ENCODE measurements at places on chromosomes 2 and 18.

DNA sequence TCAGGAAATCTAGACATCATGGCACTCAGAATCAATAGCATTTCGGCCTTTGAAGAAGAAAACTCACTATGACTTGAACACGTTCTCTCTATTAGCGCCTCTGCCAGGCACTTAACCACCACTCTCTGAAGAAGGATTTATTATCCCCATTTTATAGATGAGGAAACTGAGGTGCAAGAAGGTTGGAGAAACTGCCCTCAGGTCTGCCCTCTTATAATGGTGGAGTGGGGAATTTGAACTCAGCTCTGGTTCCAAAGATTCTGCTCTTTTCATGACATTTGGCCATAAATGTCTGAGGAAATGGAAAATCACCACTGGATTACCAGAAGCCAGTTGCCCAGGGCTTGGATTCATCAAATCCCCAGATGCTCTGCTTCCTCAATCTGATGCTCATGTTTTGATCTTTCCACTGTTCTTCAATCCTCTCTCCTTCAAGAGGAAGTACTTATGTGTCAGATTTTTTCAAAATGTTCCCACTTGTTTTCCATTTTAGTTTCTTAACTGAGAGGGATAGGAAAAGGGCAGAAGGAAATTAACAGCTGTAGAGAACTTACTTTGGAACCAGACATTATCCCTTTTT, 68.1 kb downstream of the ANTXR1 start:
- no peak for DNase-seq

GRCh38 chr2:225317186-225317585, 82.3 kb upstream of the NYAP2 start:
- no peak for DNase-seq

DNA sequence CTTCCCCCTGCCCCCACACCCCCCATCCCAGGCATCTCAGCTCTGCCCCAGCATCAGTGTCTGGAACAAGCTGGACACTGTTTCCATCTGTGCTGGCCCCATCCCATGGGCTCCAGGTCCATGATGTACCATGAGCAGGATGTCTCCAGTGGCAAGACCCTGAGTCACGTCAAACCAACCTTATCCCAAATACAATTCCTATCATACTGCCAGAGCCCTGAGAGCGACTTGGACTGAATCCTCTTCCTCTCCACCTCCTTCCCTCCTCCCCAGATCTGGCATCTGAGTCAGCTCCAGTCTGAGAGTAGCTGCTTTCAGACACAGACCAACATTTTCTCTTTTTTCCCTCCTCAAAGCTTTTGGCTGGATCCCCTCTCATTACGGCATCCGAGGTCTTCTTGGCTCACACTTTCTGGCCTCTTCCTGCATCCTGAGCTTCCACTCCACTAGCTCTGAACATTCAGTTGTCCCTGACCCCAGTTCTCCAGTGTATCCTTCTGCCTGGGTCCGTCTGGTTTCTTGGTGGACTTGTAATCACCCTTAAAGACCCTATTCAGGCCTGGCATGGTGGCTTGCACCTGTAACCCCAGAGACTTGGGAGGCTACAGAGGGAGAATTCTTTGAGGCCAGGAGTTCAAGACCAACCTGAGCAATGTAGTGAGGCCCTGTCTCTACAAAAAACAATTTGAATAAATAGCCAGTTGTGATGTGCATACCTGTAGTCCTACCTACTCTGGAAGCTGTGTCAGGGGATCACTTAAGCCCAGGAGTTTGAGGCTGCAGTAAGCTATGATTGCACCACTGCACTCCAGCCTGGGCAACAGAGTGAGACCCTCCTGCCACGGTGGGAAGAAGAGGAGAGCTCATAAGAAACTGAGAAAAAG, 68.3 kb downstream of the ACKR3 start:
- DNase-seq: no peak

GRCh38 chr2:200781616-200782015, 30.1 kb upstream of the BZW1 start:
- DNase-seq: no peak

GRCh38 chr2:41791523-41791922, 256.3 kb upstream of the PKDCC start:
- no peak for DNase-seq

DNA sequence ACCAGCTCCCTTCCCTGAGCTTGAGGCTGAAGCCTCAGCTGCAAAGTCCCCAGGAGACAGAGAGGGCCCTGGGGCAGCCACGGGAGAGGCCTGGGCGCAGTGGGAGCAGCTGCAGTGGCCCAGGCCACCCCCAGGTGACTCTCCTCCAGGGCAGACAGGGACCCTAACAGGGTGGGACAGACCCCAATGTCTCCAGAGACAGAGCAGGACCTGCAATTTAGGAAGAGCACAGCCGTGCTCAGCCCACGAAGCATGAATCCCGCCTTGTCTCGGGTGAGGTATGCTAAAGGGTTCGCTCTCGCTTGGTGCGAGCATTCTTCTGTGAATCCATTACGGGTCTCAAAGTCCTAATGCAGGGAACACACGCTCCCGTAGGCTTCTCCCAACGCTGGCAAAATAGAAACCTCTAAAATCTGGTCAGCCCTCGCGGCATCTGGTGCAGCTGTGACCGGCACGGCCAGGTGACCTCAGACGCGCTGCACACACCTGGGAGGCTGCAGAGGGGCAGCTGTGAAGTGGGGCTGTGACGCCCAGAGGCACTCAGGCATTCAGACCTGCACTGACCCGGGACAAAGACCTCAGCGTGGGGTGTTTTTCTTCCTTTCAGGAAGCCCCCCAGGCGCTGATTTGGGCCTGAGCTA, 12.6 kb downstream of the MBP start:
- DNase-seq: no peak

GRCh38 chr2:68290901-68291300, 28.8 kb downstream of the CNRIP1 start:
- DNase-seq: no peak

- DNase-seq: no peak
Measured at GRCh38 chr2:6990871-6991270, 73.7 kb downstream of the RNF144A start.

DNA sequence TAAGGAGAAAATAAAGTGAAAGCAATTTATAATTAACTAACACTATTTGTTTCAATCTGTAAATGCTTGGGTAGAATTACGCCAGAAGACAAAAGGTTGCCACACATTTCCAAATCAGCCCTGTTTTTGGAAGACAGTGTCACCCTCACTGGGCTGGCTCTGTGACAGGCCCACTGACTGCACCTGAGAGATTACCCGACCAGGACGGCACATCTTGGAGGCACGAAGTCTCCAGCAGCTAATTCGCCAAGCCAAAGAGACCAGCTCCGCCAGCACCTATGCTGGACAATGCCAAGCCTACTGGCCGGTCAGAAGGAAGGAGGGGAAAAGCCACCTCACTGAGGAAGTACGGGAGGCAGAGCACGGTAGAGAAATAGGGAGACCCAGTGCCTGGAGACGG, 61.9 kb downstream of the CYB5A start:
- DNase-seq: no peak

- DNase-seq: no peak
Measured at GRCh38 chr2:144502369-144502768, 17.6 kb downstream of the ZEB2 start.

- no peak for DNase-seq
Measured at GRCh38 chr18:28350821-28351220, 173.9 kb upstream of the CDH2 start.

GRCh38 chr2:144632809-144633208, 112.9 kb upstream of the ZEB2 start:
- DNase-seq: no peak

GRCh38 chr2:157254041-157254440, 3.5 kb upstream of the GALNT5 start:
- DNase-seq: no peak

DNA sequence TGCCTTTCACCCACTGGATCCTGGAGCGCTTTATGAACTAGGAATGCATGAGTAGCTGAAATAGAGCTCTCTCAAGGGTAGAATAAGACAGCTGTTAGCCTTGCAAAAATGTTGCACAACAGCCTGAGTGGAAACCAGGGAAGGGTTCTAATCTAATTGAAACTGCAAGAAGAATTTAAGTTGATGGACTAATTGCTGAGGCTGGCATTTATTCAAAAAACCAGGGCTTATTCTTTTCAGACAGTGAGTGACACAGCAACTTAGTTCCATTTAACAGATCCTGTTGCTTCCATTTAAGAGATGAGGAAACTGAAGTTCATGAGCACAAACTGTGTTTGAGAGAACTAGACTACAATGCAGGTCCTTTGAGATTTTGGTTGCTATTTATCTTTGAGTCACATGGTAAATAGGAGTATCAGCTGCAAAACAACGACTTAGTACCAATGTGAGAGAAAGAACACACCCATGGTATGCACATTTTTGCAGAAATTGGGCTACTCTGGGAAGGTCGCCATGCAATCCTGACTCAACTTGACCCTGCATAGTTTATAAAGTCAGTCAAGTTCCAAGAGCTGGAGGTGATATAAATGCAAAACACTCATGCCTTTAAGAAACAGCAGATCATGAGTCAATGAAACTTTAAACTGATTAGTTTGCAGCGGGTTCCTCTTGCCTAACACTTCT, 76.4 kb upstream of the PARD3B start:
- no peak for DNase-seq

GRCh38 chr18:39667905-39668304, 2102.3 kb upstream of the CELF4 start:
- no peak for DNase-seq

GRCh38 chr2:30410217-30410616, 36.8 kb upstream of the LCLAT1 start:
- no peak for DNase-seq

GRCh38 chr2:26148501-26148900, 24.4 kb upstream of the GAREM2 start:
- no peak for DNase-seq

- no peak for DNase-seq
Measured at GRCh38 chr2:172535119-172535518, 20.8 kb upstream of the PDK1 start.

DNA sequence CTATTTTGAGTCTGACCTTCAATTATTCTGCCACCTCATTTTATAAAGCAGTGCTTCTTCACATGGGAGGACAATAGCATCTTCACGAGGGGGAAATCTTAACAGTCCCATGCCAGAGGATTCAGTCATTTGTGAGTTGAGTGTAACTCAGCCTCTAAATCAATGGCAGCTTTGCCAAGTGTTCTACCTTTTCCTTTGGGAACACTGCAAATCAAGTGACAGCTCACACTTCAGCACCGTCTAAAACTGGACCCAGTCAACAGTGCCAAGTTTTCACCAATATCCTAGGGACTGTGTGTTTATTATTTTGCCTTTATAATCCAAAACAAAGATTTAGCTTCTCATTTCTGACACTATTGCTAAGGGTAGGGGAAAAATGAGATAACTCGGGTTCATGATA, 133.6 kb downstream of the FIGN start:
- no peak for DNase-seq

DNA sequence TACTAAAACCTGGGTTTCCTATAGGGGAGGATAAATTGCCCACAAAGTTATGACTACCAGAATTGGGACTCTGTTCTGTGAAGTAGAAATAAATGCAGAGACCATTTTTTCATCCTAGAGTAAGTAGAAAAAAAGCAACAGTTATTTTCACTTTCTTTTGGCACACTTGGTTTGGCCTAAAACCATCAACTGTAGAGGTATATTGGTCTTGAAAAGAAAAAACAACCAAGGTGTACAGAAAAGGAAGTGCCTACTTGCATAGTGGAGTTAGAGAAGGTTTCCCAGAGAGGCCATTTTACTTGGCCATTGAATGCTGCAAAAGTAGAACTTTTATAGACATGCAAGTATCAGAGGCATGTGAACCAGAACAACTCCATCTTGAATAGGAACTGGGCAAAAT, 89.4 kb upstream of the TACR1 start:
- DNase-seq: no peak

DNA sequence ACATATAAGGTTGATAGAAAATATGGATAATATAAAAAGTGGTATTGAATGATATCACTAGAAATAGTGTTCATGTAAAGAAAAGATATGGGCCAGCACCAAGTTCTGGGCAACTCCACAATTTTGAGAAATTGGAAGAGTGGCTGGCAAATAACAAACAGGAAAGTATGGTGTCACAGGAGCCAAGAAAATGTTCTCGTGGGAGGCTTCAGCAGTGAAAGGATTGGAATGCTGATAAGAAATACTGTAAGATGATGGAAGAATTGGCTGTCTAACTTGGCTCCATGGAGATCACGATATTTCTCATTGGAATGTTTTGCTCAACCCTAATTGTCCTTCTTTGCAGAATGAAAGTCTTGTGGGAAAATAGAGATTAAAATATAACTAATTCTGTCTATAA, 856.8 kb downstream of the DPP10 start:
- no peak for DNase-seq

GRCh38 chr2:45452866-45453265, 158.2 kb downstream of the SRBD1 start:
- no peak for DNase-seq

DNA sequence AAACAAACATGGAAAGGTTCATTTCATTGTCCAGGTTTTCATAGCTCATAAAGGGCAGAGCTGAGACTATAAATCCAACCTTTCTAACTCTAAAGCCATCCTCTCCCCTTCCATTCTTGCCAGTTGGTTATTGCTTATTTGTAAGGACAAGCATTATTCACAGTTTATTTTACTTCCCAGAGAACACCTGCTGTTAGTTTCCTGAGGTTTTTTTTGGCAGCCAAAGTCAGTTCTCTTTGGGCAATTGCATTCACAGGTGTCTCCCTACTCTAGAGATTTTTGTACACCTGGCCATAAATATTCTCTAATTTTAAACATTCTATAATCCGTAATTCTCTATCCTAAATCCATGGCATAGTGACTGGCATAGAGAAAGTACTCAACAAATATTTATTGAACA, 87.3 kb upstream of the SPHKAP start:
- no peak for DNase-seq

- DNase-seq: no peak
Measured at GRCh38 chr2:237558961-237559641, 7.3 kb upstream of the PRLH start.

DNA sequence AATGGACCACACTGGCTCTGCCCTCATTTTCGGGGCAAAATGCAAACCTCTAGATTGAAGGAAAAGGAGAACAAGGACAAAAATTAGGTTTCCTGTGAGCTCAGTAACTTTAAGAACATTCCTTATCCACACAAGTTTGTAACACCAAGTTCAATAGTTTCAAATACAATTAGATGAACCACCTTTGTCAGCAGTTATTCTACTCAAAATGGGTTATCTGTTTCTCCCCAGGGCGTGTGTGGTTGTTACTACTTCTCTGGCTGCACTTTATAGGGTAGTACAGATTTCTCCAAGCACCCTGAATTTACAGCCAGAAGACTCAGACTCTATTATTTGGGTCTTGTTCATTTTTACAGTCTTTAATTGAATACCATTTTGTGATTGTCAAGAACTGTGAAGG, 45.0 kb upstream of the TANK start:
- no peak for DNase-seq

All from central memory CD4-positive, alpha-beta T cell (primary cell).